ENCODE measurements at places on chromosomes 1 and 21. TPM values are rescaled to one million over a fixed set of nuclear protein-coding genes. Genes with fewer than 3 reads are reported as not detected.

Gene CBS
- 22.3 TPM for total RNA-seq

Gene AIRE
- 0.10 TPM for total RNA-seq

- DNase-seq: no peak
These were observed 156.2 kb downstream of the DYRK1A start for GRCh38 chr21:37522641-37523295.

DNA sequence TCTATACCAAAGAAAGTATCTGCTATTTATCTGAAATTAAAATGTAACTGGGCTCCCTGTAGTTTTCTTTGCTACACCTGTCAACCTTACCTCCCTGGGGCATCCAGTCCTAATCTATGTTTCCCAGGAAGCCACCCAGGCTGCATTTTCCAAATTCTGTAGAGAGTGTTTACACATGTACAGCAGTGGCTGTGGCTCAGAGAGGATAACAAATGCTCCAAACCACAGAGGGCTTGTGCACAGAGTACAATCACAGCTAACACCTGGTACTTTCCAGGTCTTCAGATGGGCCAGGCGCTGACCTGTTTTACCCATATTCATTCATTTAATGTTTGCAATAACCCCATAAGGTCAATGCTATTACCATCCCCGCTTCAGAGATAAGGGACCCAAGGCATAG is 146.5 kb upstream of the TNR start:
- DNase-seq: no peak

DNA sequence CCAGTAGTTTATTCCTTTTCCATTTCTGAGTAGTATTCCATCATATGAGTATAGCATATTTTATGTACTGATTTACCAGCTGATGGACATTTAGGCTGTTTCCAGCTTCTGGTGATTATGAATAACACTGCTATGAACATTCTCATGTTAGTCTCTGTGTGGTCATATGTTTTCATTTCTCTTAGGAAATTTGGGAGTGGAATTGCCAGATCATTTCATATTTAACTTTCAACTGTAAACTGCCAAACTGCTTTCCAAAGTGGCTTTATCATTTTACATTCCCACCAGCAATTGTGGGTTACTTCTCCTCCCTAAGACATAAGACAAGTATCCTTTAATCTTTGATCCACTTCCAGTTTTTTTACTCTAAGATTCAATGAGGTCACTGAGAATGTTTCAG is 85.7 kb upstream of the RALGPS2 start:
- no peak for DNase-seq

DNA sequence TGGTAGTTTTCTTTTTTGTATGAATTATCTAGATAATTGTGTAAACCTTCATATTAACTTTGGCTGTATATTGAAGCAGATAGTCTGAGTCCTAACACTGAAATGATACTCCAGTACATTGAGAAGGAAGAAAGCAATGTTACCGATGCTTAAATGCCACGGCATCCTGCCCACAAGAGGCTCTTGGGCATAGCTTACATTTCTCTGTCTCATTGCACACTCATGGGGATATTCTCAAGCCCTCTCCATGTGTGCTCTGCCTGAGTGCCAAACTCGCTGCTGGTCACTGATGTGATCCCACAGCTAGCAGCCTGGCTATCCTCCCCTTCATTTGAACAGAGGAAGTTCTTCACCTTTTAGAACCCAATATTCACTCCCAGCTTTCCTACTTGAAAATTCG is 179.4 kb downstream of the TGFB2 start:
- DNase-seq: no peak

DNA sequence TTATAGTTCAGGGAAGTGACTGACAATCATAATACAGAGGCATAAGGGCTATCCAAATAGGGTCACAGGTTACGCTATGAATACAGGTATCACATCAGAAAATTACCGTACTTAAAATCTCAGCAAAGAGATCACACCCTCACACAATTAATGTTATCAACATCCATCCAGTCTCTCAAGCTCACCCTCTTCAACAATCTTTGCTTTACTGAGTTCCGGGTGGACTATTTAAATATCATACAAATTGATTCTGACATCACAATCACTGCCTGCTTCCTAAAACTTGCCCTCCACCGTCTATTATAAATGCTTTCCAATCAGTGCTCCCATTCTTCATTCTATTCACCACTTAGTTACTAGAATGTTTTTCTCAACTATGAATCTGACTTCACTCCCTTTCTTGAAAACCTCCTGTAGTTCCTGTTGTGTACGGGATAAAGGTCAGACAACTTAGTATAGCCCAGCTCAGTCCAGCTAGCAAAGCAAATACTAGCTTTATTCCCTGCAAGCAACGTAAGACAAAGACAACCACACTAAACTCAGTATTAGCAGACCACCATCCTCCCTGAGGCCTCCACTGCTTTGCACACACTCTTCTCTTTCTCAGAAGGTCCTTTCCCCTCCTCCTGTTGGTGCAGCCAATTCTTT is 398.7 kb downstream of the SMYD3 start:
- no peak for DNase-seq

DNA sequence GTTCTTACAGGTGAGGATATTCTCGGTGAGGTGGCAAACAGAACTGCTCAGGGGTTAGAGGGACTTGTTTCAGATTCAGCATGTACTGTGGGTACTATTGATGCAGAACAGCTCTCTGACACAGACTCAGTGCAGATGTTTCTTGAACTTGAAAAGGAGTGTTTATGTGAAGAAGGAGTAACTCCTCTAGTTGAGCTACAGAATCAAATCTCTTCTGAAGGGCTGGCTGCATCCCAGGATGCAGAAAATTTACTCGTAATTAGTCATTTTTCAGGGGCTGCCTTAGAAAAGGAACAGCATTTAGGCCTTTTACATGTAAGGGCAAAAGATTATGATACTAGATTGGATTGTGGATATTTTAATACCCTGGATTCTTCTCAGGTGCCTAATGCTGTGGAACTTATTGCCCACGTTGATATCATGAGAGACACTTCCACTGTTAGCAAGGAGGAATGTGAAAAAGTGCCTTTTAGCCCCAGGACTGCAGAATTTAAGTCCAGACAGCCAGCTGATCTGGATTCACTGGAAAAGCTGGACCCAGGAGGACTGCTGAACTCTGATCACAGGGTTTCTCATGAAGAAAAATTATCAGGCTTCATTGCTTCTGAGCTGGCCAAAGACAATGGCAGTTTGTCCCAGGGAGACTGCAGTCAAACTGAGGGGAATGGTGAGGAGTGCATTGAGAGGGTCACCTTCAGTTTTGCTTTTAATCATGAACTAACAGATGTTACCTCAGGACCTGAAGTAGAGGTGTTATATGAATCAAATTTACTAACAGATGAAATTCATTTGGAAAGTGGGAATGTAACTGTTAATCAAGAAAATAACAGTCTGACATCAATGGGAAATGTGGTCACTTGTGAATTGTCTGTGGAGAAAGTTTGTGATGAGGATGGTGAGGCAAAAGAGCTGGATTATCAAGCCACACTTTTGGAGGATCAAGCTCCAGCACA is 79.6 kb upstream of the BMP8A start:
- DNase-seq: no peak

DNA sequence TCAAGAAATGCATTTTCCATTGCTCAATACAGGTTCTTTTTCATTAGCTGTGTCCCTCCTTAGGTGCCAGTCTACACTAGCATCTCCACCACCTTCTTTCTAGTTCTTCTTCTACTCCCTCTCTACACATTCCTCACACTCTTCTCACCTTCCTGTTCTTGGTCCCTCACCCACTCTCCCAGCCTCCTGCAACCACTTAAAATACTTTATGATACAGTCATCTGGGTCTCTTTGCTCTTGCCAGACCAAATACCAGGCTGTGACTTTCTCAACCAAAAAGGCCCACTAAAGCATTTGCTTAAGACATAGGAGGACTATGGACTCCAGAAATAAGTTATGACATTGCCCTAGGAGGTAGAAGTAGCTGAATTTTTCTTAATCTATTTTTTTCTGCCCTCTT is 35.1 kb downstream of the PIGM start:
- DNase-seq: no peak

DNA sequence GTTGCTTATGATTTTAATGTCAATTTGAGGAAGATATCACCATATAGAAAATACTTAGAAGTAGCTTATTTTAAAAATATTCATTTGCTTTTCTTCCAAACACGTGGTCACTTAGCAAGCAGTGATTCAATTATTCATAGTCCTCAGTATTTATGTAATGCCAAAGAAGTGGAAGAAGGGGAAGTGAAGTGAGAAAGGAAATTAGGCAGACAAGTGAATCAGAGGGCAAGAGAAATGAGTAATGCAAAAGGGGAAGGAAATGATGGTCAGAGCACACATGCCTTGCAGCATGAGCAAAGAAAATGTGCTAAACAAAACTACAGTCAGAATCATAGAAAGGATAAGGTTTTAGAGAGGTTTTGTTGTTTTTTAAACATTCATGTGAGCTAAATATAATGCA is 31.8 kb downstream of the SDCCAG8 start:
- DNase-seq: no peak
